ENCODE measurements at places on chromosomes 6 and 20. TPM values are rescaled to one million over a fixed set of nuclear protein-coding genes. Genes with fewer than 3 reads are reported as not detected.

GRCh38 chr6:87827346-87827745, 125.3 kb upstream of the AKIRIN2 start:
- no peak for DNase-seq

DNA sequence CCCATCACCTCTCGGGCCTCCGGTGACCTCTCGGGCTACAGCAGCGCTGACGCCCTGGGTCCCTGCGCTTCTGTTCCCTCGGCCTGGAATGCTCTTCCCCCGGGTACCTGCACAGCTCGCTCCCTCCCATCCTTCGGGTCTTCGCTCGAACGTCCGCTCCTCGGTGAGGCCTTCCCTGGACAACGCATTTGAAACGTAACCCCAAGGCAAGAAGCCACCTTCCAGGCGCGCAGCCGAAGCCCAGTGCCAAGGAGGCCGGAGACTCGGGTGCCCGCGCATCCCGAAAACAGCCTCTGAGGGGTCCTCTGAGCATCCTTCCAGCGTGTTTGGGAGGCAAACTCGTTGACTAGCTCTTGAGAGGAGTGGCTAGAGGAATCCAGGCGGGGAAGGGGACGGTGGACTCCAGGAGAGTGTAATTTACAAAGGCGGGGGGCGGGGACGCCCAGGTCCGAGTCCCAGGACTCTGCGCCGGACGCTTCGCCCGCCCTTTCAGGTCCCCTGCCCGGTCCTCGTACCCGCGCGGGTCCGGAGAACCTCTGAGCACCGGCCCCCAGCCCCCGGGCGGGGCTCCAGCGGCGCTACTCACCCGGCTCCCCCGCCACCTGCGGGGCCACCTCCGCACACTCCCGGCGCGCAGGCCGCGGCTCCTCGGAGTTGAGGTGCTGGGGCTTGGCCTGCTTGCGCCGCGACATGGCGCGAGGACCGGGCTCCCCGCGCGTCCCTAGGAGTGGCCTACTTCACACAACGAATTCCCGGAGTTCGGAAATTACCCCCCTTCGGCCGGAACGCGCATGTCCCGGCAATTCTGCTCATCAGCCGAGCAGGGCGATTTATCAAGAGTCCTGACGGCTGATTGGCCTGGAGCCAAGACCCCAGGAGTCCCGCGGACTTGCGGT, 86.8 kb downstream of the ZFP64 start:
- peak; percentile 64 for DNase-seq

GRCh38 chr6:57190140-57190539, 18.0 kb downstream of the BAG2 start:
- DNase-seq, result peak; percentile 71

ZBP1 gene
- polyA plus RNA-seq, result not detected

PSORS1C2 gene
- 0.26 TPM for polyA plus RNA-seq

Data from muscle of leg (tissue), 16 donors.